ENCODE measurements at places on chromosomes 4 and X. TPM values are rescaled to one million over a fixed set of nuclear protein-coding genes. Genes with fewer than 3 reads are reported as not detected.

SYNPO2 gene
- total RNA-seq, result 381 TPM

MAGEC2 gene
- total RNA-seq, result not detected

IL21 gene
- total RNA-seq, result not detected

GRCh38 chr4:81137446-81137845 is 77.6 kb downstream of the PRKG2 start:
- DNase-seq, result no peak

DNA sequence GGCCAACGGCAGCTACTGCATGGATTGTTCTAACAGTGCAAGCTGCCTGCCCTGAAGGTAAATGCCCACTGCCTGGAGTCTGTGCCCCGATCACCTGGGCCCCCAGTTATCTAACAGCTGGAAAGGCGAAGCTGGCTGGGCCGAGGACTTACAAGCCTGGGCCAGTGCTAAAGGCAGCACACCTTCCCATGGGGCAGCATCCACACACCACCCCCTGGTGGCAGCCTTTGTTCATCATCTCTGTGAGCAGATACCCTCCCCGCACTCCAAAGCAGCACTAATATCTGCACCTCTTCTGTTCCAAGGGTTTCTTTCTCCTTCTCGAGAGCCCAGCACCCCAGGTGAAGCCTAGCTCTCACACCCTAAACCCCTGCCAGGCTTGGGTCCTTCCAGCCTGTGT is 7.6 kb downstream of the SLC2A9 start:
- DNase-seq, result no peak

- no peak for DNase-seq
Measured at GRCh38 chr4:173547889-173548288, 17.9 kb upstream of the HAND2 start.

- no peak for DNase-seq
Measured at GRCh38 chr4:108556166-108556565, 64.2 kb upstream of the RPL34 start.

HS6ST2 gene
- total RNA-seq, result 6.8 TPM

IRS4 gene
- total RNA-seq, result 0.96 TPM

- no peak for DNase-seq
Measured at GRCh38 chrX:11113731-11114130, 2.6 kb downstream of the HCCS start.

GPRASP1 gene
- 16.8 TPM for total RNA-seq

- DNase-seq, result no peak
Measured at GRCh38 chr4:5712517-5712916, 1.5 kb downstream of the EVC start.

REPS2 gene
- 24.3 TPM for total RNA-seq

FATE1 gene
- total RNA-seq, result not detected

DNA sequence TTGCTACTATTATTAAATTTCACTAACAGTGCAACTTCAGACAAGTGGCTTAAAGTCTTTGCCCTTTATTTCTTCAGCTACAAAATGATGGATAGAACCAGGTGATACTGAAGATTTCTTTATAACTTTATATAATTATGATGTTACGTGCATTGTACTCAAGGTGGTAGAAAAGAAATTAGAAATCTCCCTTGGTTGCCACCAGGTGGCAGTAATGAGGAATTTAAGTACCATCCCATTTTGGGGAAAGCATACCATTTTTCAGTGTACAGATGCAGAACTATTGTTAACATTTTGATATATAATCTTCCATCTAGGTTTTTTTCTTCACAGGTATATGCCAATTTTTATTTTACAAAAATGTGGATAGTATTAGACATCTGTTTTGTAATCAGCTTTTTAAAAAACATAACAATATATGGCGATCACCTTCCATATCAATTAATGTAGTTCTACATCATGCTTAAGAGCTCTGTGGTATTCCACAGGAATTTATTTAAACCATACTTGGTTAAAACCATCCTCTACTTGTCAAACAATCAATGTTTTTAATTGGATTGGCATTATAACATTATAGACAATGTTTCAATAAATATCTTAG is 37.7 kb upstream of the RAB33B start:
- no peak for DNase-seq

- no peak for DNase-seq
Measured at GRCh38 chr4:85448906-85449890, 25.8 kb upstream of the ARHGAP24 start.

TLL1 gene
- total RNA-seq, result 7.9 TPM

GABRB1 gene
- total RNA-seq, result not detected

UVSSA gene
- total RNA-seq, result 48.1 TPM

All from ureter (tissue), 1 donor.